ENCODE measurements at places on chromosomes 6 and 20.

DNA sequence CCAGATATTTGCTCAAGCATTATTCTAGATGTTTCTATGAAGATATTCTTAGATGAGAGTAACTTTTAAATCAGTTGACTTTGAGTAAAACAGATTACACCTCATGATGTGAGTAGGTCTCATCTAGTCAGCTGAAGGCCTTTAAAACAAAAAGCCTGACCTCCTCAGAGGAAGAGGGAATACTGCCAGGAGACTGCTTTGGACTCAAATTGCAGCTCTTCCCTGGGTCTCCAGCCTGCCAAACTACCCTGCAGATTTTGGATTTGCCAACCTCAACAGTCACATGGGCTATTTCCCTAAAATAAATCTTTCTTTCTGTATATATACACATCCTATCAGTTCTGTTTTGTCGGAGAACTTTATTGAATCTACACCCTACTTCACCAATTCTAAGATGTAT is 182.5 kb upstream of the TENT5A start:
- no peak for DNase-seq

- no peak for DNase-seq
These were observed 17.8 kb upstream of the TAGAP start for GRCh38 chr6:159062564-159062945.

GRCh38 chr20:1173698-1174097 is 11.1 kb downstream of the TMEM74B start:
- DNase-seq = peak; percentile 59

- DNase-seq = no peak
These were observed 144.8 kb downstream of the BACH2 start for GRCh38 chr6:90151576-90152422.

GRCh38 chr6:105211831-105212230 is 32.0 kb upstream of the POPDC3 start:
- DNase-seq = no peak

DNA sequence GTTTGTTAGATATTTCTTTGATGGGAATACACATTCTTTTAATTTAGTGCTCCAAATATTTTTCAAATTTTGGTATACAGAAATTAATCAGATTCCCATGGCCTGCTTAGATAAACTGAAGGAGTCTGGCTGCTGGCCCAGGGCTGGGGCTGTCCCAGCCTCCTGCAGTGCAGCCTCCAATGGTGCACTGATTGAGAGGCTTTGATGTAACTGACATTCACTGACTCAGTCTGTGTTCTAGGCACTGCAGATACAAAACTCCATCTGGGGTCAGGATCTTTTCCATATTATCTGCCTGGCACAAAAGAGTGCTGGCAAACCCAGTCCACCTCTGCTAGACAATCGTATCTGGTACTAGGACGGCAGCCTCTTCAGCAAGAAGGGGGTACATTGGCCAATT is 64.8 kb downstream of the GRIK2 start:
- peak; percentile 13 for DNase-seq

GRCh38 chr6:44476849-44477248 is 89.3 kb downstream of the CDC5L start:
- DNase-seq = no peak

- DNase-seq = no peak
These were observed 81.5 kb downstream of the CEBPB start for GRCh38 chr20:50272030-50272723.

- DNase-seq = no peak
These were observed 213.2 kb upstream of the FKBP1C start for GRCh38 chr6:62998022-62998421.

GRCh38 chr6:161443848-161444247 is 170.0 kb upstream of the AGPAT4 start:
- peak; percentile 62 for DNase-seq

DNA sequence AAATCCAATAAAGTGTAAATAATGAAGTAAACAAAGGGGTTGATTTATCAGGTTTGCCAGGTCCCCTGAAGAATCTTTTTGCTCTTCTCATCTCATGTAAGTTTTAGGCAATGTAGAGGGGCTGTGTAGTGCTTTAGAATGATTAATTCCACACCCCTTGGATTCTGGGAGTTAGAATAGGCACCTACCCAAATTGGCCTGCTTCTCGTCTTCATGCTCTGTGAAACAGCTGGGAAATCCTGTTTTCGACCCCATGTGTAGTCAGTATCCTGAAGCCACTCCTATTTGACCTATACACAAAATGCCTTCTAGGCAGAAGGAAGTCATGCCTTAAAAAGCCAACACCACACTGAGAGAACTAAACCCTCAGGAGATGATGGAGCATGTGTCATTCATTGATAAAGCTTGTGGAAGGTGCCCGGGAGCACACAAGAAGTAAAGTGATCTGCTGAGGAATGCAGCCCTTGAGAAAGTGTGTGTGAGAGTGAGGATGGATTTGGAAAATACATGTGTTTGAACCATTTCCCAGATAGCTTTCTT is 170.9 kb downstream of the KLHL32 start:
- DNase-seq = no peak

DNA sequence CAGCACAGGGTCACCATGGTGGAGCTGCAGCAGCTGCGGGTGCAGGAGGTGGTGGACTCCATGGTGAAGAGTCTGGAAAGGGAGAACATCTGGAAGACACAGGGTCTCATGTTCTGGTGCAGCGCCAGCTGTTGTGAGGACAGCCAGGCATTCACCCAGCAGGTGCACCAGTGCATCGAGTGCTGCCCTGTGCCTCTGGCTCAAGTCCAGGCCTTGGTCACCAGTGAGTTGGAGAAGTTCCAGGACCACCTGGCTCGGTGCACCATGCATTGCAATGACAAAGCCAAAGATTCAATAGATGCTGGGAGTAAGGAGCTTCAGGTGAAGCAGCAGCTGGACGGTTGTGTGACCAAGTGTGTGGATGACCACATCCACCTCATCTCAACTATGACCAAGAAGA is 22.9 kb upstream of the RIPK1 start:
- DNase-seq = no peak

DNA sequence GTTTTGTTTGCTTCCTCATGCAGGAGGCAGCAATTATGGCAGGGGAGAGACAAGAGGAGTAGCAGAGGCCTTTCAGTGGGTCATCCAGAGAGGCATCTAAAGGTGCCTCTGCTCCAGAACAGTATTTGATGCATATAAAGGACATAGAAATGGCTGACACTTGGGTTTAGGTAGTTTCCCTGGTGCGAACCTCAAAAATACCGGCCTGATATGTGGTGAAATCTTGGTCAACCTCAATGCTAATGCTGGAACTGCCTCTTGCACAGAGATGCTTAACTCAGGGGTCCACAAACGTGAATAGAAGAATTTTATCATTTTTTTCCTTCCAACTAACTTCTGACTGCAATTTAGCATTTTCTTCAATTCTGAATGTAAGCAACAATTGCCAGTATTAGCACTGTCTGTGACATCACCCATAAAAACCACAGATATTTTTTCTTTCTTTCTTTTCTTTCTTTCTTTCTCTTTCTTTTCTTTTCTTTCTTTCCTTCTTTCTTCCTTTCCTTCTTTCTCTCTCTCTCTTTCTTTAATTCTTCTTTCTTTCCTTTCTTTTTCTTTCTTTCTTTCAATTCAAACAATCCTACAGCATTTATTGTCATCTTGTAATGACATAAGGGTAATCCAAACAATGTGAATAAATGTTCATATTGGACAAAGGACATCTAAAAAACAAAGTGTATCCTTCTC is 180.0 kb upstream of the UST start:
- DNase-seq = no peak

DNA sequence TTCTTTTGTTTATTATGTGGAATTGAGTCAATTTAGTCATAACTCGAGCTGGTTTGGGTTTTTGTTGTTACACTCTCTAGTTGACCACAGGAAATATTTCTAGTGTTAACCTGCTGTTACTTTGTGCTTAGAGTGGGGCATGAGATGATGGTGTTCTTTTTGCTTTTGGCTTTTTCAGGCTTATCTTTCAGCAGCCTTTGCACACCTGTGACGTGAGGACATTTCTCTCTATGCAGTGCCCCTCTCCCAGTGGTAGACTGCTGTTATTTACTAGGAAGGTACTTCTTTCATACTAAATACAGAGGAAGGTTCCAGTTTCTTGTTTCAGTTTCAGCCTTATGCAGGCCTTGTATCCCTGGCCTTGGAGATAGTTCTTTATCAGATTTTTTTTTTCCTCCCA is 766.8 kb upstream of the MAN1A1 start:
- DNase-seq = no peak

DNA sequence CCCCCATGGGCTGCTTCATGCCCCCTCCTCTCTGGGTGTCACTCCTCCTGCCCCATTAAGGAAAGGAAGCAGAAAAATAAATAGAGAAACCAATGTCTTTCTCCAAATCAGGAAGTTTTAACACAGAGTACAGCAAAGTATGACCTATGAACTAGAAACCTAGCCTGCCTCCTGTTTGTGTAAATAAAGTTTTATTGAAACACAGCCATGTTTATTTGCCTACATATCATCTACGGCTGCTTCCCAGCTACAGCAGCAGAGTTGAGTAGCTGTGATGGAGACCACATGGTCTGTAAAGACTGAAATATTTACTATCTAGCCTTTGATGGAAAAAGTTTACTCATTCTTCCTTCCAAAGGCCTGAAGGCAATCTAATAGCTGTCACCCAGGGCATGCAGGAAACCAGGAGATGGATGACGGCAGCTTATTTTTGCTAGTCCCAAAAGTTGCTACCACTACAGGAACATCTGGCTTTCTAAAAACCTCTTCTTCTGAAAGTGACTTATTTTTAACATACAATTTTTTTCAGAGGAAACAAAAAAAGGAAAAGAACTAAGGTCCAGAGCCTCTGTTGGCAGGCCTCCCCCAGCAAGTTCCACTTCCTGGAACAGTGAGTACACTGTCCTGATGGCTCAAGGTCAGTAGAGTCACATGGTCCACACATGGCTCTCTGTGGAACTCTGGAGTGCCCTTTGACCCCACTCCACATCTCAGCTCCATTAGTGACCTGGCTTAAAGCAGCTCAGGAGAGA is 287.8 kb downstream of the PTPRT start:
- no peak for DNase-seq

DNA sequence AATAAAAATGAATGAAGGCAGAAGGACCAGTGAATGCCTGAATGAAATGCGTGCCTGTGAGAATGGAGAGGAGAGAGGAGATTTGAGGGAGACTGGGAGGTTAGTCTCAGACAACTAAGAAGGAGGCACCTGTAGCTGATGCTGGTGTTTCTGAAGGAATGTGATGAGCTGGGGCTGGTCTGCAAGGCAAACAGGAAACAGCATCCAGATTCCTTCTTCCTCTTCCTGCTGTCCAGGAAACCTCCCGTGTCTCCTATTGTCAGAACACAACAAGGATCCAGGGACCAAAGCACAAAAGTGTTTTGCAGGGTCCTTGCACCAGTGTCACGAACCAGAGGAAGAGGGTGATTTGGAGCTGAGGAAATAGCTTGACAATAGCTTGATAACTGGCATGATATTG is 50.4 kb upstream of the TAB2 start:
- DNase-seq = no peak

DNA sequence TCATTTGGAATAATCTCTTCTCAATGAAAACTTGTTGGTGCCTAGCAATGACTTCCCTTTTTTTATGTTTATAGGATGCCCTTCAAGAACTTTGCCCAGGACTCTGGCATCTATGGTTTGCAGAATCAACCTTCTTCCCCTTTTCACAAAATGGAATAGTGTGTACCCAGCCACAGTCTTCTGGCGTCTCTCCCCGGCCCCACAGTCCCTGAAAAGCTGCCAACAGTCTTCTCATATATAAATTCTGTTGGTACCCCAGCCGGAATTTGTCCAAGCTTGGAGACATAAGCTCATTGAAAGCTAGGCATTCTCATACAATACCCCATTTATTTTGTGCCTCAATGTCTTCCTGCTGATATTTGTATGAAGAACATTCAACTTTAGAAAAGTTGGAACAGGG is 26.4 kb upstream of the MCM3 start:
- no peak for DNase-seq

- no peak for DNase-seq
These were observed 497.4 kb upstream of the SULF2 start for GRCh38 chr20:48282591-48283228.

- DNase-seq = no peak
These were observed 20.4 kb downstream of the FGD2 start for GRCh38 chr6:37025621-37026466.

- no peak for DNase-seq
These were observed 223.8 kb downstream of the HAO1 start for GRCh38 chr20:7716286-7716972.

- DNase-seq = peak; percentile 4
These were observed 97.7 kb upstream of the VGLL2 start for GRCh38 chr6:117167520-117168271.

GRCh38 chr6:57313009-57313408 is 4.4 kb upstream of the PRIM2 start:
- no peak for DNase-seq

- DNase-seq = no peak
These were observed 7.9 kb downstream of the EXOC2 start for GRCh38 chr6:684831-685636.

- DNase-seq = no peak
These were observed 806.3 kb upstream of the GJE1 start for GRCh38 chr6:141326426-141326825.

GRCh38 chr6:43035495-43036194 is 14.2 kb downstream of the RRP36 start:
- DNase-seq = no peak

DNA sequence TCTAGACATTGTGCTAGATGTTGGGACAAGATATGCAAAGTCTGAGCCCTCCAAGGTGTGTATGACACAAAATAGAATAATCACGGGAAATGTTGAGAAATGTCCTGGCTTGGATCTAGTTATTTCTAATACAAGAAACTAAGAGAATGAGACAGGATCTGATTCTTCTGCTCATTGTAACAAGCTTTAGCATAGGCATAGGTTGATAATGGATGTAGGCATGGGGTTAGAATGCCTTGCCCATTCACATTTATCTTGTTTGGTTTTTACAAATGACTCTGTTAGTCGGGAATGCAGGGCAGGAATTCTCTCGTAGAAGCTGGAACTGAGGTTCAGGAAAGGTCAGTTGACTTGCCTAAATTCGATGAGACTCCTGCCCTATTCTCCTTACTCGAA is 1.5 kb upstream of the SLC26A8 start:
- peak; percentile 15 for DNase-seq

- DNase-seq = no peak
These were observed 19.6 kb upstream of the LTV1 start for GRCh38 chr6:143823548-143823947.

- DNase-seq = no peak
These were observed 205.0 kb upstream of the PREP start for GRCh38 chr6:105607636-105608621.

DNA sequence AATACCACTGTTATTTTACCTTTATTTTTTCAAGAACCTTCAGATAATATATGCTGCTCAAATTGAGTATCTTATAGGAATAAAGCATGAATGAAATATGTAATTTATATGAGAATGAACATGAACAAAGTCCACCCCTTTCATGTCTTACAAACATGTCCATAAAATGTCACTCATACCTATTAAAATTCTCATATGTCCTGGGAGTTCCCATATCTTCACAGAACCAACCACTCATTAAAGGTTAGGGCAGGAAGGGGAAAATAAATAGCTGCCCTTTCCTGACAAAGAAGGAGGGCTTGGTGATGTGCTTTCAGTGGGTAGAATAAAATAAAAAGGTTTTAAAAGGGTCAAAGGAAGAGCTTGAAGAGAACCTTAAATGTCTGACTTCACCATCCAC is 125.3 kb downstream of the BTBD9 start:
- no peak for DNase-seq

Data from neural progenitor cell (in vitro differentiated cells).